HepG2 (cell line): ENCODE measurements at places on chromosomes 5 and 9.
A peak's percentile ranks its signal among the peaks of the same experiment; 100 is the strongest.

DNA sequence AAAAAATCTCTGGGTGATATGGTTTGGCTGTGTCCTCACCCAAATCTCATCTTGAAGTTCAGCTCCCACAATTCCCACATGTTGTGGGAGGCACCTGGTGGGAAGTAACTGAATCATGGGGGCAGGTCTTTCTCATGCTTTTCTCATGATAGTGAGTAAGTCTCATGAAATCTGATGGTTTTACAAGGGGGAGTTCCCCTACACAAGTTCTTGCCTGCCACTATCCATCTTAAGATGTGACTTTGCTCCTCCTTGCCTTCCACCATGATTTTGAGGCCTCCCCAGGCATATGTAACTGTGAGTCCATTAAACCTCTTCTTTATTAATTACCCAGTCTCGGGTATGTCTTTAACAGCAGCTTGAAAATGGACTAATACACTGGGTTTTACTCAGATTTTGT lies 513.9 kb downstream of the TLE4 start:
- no peak for DNase-seq

- no peak for DNase-seq
Measured at GRCh38 chr9:18906656-18907395, 126.2 kb downstream of the SAXO1 start.

DNA sequence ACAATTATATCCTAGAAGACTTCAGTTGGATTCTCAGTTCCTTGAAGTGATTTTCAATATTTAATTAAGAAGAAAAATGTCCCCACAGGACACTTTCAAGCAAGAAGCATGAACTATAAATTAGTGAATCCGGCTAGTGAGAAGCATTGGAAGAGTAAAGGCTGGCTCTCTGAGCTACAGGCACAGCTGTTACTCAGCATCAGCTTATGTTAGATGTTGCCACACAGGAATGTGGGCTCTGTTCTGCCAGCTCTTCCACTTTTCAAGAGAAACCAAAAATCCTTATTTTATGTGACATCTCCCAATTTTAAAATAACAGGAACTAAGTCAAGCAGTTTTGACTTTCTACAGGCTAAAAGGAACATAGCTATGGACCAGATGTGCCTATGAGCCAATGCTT lies 14.9 kb downstream of the ZNF474 start:
- DNase-seq: no peak

DNA sequence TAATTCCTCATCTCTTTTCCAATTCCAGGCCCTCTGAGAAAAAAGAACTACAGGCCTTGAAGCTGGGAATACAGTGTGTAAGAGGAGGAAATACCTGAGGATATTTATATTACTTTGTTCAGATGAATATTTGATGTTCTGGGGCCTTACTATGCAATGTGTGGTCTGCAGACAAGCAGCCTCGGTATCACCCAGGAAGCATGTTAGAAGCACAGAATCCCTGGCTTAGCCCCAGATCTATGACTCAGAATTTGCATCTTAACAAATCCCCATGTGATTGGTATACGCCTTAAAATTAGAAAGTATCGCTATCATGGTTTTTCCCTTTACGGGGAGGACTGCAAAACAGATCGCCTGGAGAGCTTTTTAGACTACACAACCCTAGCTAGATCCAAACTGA lies 121.0 kb downstream of the JAKMIP2 start:
- no peak for DNase-seq

DNA sequence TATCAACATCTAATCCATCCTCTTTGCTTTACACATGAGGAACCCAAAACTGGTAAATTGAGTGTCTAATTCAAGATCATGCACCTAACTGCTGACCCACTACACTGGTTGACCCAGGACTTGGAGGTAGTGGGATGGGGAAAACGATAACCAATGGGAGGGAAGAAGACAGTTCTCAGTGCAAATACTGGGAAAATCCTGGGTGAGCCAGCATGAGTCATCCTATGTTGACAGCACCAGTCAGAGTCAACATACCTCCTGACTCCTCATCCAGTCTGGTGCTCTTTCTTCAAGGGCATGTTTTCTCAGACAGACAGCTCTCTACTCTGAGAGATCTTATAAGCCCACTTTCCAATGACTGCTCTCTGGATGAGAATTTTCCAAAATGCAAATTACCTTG lies 232.8 kb upstream of the PTGER4 start:
- DNase-seq: peak; percentile 73

GRCh38 chr9:38380872-38381534 lies 11.5 kb upstream of the ALDH1B1 start:
- DNase-seq: peak; percentile 98

DNA sequence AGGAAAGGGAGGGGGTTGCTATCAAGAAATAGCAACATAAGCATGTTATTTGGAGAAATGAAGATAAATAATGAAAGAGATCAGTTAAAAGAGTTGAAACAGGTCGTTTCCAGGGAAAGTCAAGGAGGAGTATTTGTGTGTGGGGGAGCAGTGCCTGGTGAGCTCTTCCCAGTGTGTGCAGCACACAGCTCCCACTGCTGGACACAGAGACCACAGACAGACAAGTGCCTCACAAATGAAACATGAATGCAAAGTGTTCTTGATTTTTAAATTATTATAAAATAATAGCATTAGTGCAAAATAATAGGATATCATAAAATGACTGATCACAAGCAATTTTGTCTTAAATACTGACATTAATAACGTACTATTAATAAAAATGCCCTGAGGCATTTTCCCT lies 40.8 kb downstream of the LIFR start:
- DNase-seq: peak; percentile 17

DNA sequence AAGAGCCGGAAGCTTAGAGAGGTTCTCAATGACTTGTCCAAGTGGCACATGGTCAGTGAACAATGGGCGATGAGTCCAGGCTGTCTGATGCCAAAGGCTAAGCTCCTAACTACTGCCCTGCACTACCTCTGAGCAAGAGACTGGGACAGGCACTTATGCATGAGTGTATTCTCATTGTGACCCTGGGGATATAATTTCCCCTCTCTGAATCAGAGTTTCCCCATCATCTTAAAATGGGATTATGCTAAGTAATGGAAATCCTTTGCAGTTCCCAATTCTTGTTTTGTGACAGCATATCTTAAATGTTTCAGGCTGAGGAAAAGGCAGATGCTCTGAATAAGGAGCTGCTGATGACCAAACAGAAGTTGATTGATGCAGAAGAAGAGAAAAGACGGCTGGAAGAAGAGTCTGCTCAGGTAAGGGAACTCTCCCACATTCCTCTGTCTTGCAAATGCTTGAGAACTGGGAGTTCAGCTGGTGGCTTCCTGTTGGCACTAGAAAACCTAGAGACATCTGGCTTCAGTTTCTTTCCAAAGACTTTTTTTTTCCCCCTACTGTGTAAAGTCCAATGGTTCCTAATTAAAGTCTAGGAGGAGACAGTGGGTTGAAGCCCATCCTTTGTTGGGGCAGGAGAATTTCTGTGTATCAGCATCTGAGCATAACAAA lies 64.1 kb downstream of the GPR21 start:
- DNase-seq: no peak
